MCF 10A (cell line): ENCODE measurements at places on chromosomes 1 and 21.

DNA sequence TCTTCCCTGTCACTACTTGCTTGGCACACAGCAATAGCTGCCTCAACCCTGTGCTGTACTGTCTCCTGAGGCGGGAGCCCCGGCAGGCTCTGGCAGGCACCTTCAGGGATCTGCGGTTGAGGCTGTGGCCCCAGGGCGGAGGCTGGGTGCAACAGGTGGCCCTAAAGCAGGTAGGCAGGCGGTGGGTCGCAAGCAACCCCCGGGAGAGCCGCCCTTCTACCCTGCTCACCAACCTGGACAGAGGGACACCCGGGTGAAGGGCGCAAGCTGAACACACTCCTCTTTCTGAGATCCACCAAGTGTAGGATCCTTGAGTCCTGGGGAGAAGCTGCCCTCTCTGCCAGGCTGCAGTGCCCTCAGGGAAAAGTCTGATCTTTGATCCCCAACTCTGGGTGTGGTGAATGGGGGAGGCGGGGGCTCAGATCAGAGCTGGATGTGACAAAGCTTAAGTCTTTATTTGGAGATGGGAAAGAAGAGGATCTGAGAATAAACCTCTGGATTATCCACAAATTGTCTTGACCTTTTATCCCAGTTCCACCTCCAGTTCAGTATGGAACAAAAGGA lies 1.2 kb downstream of the RXFP4 start:
- DNase-seq: peak; percentile 46

- DNase-seq: no peak
These were observed 113.8 kb upstream of the C8B start for GRCh38 chr1:57079454-57080157.

DNA sequence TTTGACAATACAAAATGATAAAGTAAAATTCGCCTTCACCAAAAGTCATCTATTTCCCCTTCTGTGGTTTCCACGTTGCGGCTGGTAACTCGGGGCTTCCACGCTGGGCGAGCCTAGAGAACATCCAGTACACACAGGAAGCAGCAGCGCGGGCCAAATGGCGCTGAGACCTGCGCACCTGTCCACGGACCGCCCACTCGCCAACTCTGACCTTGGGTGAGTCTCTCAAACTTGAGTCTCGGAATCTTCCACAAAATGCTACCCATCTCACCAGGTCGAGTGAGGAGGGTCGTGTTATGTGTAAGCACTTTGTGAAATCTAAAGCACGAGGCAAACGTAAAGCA lies 820 bp upstream of the TTF2 start:
- DNase-seq: peak; percentile 66

GRCh38 chr1:53535846-53536245 lies 76.6 kb downstream of the DMRTB1 start:
- no peak for DNase-seq

- DNase-seq: no peak
These were observed 8.0 kb upstream of the MEX3A start for GRCh38 chr1:156090138-156090839.

GRCh38 chr1:246162560-246162959 lies 344.5 kb downstream of the SMYD3 start:
- no peak for DNase-seq

DNA sequence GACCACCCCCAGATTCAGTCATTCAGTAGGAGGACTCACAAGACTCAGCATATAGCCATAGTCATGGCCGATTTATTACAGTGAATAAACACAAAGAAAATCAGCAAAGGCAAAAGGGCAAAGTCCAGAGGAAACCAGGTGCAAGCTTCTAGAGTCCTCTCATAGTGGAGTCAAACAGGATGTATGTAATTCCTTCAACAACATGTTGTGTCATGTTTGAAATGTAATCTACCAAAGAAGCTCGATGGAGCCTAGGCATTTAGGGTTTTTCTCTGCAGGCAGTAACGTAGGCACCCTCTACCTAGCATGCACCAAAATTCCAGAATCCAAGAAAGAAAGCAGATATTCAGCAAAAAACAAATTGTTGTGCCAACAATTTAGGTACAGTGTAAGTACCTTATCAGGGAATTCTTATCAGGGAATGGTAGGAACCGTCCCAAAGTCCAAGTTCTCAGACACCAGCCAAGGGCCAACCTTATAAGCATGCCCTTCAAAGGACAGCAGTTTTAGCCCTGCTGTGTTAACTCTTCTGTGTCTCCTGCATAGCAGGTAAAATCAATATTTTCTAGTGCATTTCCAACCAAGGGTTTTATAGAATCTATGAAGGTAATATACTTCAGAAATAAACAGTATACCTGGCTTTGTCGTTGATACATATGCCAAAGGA lies 16.1 kb upstream of the SLAMF6 start:
- peak; percentile 16 for DNase-seq

GRCh38 chr1:86396498-86396890 lies 371 bp upstream of the ODF2L start:
- DNase-seq: no peak

DNA sequence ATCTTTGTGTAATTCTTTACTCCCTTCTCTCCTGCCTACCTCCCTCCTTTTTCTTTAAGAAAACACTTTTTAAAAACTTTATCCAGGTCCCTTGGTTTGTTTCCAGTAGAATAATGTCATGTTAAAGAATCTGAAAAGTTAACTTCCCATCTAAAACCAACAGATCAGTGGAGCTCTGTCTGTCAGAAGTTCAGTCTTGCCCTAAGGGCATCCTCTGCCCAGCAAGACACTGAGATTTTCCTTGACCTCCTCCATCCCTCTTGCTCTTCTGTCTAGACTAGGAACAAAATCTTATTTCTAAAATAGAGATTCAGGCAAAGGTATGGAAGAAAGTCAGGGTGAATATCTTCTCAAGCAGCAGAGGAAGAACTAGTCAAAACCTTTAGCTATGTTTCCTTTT lies 5.7 kb upstream of the GNL2 start:
- DNase-seq: no peak

- peak; percentile 56 for DNase-seq
These were observed 132.9 kb upstream of the WNT4 start for GRCh38 chr1:22275626-22276395.

DNA sequence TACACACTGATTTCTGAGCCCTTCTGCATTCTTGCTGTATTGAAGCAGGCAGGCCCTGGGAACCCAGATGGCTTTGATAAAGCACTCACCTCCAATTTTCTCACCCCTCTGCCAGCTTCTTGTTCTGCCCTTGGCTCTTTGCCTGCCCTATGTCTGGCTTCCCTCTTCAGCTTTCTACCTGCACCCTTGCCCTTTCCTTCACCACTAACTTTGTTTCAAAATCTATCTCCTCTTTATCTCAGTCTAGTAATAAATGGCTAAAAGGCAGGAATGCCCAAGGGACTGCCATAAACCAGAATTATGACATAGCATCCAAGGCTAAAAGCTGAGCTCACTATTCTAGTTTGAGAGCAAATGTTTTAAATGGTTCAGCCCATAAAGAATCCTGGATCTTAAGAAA lies 178.7 kb downstream of the TNR start:
- DNase-seq: no peak

DNA sequence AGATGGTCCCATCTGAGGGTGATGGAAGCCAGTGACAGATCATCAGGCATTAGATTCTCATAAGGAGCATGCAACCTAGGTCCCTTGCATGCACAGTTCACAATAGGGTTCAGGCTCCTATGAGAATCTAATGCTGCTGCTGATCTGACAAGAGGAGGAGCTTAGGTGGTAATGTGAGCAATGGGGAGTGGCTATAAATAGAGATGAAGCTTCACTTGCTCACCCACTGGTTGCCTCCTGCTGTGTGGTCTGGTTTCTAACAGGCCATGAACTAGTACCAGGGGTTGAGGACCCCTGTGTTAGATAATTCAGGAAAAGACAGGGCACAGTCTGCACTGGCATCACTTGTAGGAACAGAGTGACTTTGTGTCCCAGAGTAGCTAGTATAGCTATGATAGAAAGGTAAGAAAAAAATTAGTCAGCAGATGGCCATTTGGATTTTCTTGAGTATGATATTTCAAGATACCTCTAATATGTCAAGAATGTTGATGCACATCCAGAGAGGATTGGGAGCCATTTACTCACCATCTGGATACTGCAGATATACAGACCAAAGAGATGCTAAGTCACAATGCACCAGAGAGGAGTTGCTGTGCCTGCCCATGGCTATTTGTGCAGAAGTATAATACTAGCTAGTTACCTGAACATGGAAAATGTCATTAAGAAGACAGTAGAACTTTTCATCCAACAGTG lies 53.6 kb downstream of the ADCY10 start:
- DNase-seq: peak; percentile 28

DNA sequence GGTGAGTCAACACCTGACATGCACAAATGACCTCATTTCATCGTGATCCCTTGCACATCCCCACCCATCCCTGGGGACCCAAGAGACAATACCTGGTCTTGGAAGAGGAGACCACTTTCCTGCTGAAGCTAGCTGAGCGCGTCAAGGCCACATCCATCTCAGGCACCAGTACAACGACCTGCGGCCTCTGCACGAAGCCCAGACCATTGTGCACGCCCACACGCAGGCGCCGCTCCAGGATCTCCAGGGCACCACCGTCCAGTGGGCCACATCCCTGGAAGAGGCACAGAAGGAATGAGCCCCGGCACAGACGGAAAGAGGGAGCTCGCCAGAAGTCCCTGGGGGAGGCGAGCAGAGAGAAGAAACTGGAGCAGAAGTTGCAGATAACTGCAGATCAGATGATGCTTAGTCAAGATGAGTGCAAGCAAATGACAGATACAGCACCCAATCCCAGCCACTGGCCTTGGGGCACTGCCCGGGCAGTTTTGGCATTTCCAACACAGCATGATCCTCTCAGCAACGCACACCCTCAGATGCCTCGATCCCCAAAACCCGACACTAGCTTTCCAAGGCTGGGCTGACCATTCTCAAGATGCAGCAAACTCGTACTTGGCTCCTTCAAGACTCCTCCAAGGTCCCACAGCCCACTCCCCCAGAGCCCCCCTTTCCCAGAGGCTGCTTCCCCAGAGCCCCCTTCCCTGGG lies 44.1 kb downstream of the NPHP4 start:
- no peak for DNase-seq

GRCh38 chr1:163130225-163130856 lies 61.2 kb downstream of the RGS4 start:
- no peak for DNase-seq

DNA sequence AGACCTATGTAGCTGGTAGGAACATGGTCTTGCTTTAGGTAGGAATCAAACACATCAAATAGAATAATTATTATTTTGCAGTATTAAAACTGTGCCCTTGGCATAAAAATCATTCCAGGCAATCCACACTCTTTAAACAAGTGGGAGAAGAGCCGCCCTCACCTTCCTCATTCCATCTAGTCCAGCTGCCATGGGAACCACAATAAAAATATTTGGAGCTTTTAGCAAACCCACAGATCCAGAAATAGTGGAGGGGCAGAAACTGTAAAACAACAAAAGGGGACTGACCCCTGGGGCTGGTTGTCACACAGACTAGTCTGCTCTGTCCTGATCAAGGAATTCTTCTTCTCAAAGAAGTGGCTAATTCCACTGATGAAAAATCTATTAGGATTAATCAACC lies 61.6 kb downstream of the PTPRC start:
- DNase-seq: no peak

DNA sequence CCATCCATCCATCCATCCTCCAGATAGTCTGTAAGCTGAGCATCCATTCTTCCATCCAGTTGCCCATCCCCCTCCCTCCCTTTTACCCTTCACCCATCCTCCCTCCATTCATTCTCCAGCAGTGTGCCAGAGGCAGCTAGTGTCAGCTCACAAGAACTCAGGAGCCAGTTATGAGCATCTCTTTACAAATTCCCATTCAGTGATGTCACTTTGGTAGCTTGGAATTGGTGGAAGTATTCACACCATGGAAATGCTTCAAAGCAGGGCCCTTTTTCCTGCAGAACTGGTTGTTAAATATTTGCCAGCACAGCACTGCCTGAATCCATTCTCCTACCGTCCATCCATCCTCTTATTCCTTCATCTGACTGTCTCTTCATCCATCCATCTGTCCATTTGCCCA lies 72.5 kb downstream of the ARHGEF10L start:
- no peak for DNase-seq

DNA sequence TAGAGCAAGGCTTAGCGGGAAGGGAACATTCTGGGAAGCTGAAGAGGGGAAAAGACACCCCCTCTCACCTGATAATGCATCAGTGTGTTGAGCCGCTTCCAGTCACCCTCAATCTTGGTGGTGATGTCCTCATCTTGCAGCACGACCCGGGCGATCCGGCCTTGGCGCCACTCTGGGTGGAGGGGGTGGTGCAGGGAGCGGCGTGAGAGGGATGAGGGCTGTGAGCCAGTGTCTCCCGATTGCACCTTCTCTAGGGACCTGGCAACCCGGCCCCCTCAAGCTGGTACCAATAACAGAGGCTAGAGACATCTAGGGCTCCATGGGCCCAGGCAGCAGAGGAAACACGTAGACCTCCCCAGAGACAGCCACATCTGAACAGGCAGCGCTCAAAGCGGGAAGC lies 127.4 kb upstream of the CD34 start:
- no peak for DNase-seq

DNA sequence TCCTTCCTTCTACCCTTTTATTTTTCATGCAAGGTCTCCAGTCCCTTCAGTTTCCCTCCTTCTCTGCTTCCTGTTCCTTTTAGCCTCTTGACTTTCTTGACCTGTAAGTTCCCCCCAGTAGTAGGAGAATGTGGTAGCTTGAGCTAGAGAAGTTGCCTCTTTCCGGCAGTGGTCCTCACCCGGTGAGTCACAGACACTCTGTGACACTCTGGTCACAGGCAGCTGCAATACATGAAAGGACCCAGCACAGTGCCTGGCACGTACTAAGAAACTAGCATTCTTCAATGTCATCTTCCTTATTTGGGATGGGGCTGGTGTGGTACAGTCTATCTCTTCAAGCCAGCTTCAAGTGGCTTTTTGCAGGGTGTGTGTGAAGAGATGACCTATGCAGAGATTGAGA lies 16.0 kb downstream of the PFKFB2 start:
- no peak for DNase-seq

DNA sequence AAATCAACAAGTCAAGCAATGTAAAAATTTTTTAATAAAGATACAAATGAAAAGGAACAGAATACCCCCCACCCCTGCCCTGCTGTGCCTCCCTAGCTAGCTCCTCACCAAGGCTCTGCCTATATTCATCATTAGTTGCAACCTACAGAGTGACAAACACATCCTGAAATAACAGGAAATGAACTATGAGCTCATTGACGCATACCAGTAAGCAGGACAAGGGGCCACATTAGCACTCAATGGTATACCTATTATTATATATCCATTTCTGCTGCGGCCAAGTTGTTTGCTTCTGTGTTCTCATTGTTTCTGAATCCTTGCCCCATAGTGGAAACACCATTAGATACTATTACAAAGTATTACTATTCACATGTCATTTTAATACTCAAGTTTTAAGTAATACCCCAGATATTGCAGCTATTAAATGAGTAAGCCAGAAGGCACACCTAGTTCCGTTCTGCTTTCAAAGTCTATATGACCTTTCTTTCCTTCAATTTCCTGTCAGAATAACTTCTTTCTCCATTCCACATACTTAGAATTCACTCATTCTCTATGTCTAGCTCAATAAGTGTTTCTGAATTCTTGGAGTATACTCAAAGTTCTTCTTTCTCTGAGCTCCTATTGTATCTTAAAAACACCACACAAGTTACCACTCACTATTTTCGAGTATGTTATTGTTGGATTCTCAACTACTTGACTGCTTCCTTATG lies 1214.9 kb downstream of the PLA2G4A start:
- DNase-seq: no peak

- DNase-seq: peak; percentile 9
These were observed 483.9 kb downstream of the PTPRC start for GRCh38 chr1:199122532-199123311.
